ENCODE measurements at places on chromosomes 16 and 17.
A peak's percentile ranks its signal among the peaks of the same experiment; 100 is the strongest.

GRCh38 chr16:61544165-61544564 lies 492.1 kb downstream of the CDH8 start:
- no peak for DNase-seq

- DNase-seq = no peak
Measured at GRCh38 chr16:8717469-8717868, 43.1 kb downstream of the ABAT start.

GRCh38 chr17:67223924-67224323 lies 21.1 kb downstream of the HELZ start:
- no peak for DNase-seq

DNA sequence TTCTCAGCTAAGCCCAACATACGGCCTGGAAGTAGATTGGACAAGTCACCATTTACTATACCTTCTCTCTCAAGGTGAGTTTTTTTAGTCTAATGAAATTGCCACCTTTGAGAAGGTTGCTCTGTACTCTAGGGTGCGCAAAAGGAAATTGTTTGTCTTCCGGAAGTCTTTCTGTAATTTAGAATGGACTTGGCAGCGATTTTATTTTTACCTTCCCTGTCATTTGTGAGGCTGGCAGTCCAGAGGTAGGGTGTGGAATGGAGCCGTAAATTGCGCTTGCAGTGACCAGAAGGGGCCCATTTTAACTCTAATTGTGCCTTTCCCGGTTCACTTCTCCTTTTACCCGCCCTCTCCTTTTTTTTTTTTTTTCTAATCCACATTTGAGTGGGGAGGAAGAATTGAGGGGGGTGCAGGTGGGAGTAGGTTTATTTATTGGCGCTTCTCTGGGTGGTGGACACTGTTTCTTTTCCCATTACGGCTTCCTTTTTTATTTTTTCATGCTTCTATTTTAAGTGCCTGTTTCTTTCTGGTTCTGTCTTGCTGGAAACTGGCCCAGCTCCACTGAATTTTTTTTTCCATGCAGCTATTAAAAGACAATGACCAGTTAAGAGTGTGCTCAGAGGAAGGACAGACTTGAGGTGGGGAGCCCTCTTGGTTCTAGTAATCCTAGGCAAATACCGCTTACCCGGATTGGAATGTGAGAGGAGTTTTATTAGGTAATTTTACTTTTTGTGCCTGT lies 89.7 kb upstream of the CLEC18A start:
- no peak for DNase-seq

DNA sequence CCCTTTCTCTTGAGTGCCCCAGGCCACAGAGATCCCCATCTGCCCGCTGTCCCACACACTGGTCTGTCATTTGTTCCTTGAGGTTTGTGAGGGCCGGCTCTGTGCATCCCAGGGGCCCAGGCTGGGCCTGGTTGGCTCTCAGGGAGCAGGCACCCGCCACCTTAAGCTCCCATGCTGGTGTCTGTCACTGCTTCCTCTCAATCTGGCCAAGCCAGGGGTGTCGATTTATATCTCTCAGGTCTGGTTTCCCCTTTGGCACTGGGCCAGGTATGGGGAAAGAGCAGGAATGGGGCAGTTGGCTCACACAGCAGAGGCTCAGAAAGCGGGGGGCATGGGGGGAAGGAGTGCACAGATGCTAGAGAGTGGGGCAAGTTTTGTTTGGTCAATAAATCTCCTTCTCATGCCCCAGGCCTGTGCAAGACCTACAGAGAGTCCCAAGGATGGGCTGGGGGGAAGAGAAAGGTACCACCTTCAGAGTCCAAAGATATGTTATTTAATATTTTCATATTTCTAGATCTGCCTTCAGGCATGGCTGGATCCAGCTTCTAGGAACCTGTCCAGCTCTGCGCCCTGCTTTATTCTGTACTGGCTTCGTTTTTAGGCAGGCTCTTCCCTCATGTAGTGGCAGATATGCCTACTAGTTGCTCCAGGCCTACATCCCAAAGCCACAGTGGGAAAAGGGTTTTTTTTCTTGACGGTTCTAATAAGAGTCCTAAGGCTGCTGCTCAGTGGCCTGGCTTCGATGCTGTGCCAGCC lies 34.3 kb downstream of the IL4R start:
- DNase-seq = no peak

- peak; percentile 72 for DNase-seq
Measured at GRCh38 chr16:55842369-55843104, 9.6 kb upstream of the CES1 start.

DNA sequence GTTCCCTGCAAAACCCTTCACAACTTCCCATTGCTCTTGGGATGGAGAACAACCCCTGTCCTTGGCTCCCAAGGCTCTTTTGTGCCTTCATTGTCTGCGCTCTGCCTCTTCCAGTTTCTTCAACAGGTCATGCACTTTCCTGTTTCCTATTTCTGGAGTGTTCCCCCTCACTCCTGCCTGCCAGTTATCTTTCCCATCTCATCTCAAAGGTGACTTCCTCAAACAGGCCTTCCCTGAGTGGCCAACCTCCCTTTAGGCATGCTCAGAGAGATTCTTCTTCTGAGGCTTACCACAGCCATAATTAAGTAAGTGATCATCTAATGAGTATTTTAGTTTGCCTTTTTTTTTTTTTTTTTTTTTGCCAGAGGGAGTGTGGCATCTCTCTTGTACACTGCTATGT lies 2.9 kb upstream of the CYLD start:
- DNase-seq = no peak

GRCh38 chr17:59756236-59756818 lies 48.9 kb downstream of the VMP1 start:
- no peak for DNase-seq

- DNase-seq = no peak
Measured at GRCh38 chr17:72125226-72125651, 4.4 kb downstream of the SOX9 start.

DNA sequence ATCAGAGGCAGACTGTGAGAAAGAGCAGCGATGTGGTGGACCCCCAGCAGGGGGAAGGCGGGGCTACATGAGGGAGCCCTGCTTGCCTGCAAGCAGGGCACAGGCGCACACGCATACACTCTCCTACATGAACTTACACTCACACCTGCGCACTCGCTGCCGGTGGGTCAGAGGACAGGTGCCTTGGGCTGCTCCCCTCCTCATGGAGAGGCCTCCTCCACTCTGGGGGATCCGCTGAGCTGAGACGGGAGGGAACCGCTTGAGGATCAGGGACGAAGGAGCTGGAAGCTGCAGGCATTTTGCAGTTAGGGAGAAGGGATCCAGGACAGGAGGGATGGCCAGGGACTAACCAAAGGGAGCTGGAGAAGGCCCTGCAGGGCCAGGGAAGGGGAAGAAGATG lies 14.2 kb downstream of the OSBPL7 start:
- no peak for DNase-seq

- DNase-seq = no peak
Measured at GRCh38 chr16:57123216-57123973, 31.0 kb downstream of the CPNE2 start.

GRCh38 chr17:45261577-45262515 lies at the start of gene SPATA32:
Gene SPATA32, minus strand, starts transcription at chr17:45262094. Its CDS starts 78 bp downstream, at chr17:45262016.
- no peak for DNase-seq

- DNase-seq = no peak
Measured at GRCh38 chr17:9307313-9307998, 268.2 kb downstream of the STX8 start.

- no peak for DNase-seq
Measured at GRCh38 chr17:40457369-40457768, 14.1 kb downstream of the IGFBP4 start.

GRCh38 chr17:31329221-31329620 lies 7.8 kb upstream of the EVI2A start:
- DNase-seq = no peak

DNA sequence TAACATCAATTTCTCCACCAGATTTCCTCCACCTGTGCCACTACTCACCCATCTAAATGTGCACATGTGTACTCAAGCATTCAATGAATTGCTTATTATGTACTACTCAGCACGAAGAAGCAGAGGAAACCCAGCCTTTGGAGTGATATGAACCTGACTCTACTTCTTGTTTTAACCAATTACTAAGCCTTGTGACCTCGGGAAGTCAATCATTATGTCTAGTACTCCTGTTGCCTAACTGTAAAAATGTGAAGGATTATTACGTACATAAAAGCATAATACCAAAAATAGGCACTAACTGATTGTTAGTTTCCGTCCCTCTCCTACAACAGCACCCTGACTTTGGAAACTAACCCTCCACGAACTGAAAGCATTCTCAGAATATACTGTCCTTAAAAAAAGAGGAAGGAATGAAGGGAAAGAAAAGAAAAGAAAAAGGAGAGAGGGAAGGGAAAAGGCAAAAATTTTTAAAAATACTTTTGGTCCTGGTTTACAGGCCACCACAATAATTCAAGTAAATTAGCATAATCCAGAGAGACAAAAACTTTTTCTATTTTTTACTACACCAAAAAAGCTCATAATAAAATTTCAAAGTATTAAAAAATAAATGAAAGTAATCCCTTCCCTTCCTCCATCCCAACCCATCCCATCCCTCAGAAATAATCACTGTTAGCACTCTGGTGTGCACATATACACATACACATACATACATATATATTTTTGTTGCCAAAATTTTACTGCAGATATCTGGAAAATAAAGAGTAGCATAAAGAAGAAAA lies 53.6 kb downstream of the KANSL1 start:
- no peak for DNase-seq

GRCh38 chr17:14373614-14374259 lies 72.9 kb downstream of the HS3ST3B1 start:
- DNase-seq = no peak

DNA sequence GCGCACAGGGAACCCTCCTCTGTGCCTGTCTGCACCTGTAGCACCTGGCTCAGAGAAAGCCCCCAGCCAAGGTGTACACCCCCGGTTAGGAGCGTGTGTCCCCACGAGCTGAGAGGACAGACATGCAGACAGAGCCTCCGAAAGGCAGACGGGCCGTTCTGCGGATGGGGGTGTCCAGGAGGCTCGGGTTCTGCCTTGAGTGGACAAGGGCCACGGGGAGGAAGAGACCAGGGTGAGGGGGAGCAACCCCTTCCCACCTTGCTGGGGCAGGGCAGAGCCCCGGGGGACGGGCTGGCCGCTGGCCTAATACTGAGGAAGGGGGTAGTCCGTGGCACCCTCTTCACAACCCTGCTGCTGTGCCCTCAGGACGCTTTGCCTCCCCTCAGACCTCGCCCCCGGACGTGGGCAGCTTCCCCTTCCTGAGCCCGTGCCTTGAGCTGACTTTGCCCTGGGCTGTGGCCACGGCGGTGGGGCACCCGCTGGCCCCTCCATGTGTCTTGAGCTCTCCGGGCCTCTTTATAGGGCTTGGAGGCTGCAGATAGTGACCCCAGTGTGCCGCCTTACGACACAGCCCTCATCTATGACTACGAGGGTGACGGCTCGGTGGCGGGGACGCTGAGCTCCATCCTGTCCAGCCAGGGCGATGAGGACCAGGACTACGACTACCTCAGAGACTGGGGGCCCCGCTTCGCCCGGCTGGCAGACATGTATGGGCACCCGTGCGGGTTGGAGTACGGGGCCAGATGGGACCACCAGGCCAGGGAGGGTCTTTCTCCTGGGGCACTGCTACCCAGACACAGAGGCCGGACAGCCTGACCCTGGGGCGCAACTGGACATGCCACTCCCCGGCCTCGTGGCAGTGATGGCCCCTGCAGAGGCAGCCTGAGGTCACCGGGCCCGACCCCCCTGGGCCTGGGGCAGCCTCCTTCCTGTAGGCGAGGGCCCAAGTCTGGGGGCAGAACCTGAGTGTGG lies 5.7 kb downstream of the SLC22A31 start:
- DNase-seq = no peak

- no peak for DNase-seq
Measured at GRCh38 chr16:66443269-66443652, 16.2 kb downstream of the BEAN1 start.

GRCh38 chr17:77476931-77477805 lies 336.4 kb downstream of the SEC14L1 start:
- no peak for DNase-seq

- DNase-seq = peak; percentile 47
Measured at GRCh38 chr17:48756830-48757251, 28.3 kb upstream of the HOXB13 start.

- DNase-seq = peak; percentile 13
Measured at GRCh38 chr17:72121164-72122009, 567 bp downstream of the SOX9 start.

DNA sequence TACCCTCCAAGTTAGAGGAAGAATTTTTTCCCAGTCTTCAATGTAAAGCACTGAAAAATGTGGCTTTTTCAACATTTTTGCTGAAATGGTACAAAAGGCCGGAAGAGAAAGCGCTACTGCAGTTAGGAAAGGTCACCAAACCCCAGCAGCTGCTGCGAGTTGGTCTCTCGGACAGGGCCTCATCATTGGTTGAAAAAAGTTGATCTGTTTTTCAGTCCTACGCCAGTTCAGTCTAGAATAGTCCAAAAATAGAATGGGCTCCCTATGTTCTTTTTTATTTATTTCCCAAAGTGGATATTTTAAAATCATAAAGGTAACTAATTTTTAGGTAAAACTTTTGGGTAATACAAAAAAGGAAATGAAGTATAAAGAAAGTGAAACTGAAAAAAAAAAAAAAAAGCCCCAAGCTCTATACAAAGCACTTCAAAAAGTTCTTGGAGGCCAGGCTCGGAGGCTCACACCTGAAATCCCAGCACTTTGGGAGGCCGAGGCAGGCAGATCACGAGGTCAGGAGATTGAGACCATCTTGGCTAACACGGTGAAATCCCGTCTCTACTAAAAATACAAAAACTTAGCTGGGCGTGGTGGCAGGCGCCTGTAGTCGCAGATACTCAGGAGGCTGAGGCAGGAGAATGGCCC lies 17.4 kb downstream of the ADAP2 start:
- no peak for DNase-seq

GRCh38 chr16:14564861-14565687 lies 65.0 kb downstream of the PARN start:
- peak; percentile 92 for DNase-seq

- DNase-seq = no peak
Measured at GRCh38 chr17:34843682-34844081, 117.6 kb downstream of the CCT6B start.

DNA sequence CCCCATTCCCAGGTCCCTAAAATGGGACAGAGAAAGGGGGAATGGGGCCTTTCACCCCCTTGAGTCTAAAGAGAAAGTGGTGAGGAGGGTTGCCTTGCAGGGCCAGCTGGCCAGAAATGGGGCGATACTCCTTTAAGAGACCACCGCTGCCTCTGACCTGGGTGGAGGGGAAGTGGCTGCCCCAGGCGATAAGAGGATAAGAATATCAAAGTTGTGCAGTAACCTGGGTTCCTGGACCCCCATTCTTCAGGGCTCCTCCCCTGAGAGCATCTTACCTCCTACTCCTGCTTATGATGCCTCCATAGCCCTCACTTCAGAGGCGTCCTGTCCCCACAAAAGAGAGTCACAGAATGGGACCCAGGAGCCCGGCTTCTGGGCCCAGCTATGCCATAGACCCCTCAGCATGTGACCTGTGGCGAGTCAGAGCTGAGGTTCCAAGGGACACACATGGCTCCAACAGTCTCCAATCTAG lies 5.2 kb upstream of the TSPOAP1 start:
- DNase-seq = no peak

Measured in NCI-H1417 (cell line).